Activated naive CD4-positive, alpha-beta T cell treated with anti-CD3 and anti-CD28 coated beads, Interleukin-2, amount 50 U/mL, for 72 hours (primary cell): ENCODE measurements at places on chromosomes 5 and 9.

DNA sequence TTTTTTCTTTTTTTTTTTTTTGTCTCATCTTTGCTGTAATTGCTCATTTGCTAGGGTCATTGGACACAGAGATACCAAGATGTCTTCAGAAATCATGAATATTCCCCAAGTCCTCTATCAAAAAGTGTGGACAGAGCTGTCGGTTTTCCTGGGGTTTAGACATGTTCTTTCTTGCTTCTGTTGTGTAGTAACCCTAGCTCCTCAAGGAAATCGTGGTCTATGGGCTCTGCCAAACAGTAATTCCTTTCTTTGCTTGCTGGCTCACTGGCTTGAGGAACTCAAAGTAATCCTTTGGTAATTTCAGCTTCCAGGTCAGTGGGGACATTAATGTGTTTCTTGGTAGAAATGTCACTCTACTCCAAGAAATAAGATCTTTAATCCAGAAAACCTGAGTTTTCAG lies 101.7 kb downstream of the TMC1 start:
- no peak for DNase-seq

DNA sequence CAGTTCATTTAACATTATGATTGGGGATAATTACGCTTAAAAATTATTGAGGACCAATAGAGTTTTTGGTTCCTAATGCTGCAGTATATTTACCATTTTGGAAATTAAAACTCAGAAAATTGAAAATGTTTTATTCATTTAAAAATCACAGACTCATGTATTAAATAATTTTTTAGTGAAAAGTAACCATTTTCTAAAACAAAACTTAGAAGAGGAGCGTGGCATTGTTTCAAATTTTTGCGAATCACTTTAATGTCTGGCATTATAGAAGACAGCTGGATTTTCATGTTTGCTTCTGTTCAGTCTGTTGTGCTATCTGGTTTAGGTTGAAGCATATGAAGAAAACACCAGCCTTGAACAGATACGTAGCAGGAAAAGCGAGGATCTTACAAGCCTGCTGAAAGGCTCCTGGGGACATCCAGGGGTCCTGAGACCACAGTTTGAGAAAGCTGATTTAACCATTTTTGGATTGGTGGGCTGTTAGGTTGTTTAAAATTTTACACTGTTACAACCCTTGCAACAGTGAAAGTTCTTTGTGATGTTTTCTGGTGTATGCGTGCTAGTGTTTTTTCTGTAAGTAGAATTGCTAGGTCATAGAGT lies 1.6 kb downstream of the ZFYVE16 start:
- no peak for DNase-seq

GRCh38 chr9:137007108-137007815 lies 10.9 kb upstream of the CLIC3 start:
- no peak for DNase-seq

GRCh38 chr5:43569236-43569746 lies 12.4 kb upstream of the PAIP1 start:
- no peak for DNase-seq

DNA sequence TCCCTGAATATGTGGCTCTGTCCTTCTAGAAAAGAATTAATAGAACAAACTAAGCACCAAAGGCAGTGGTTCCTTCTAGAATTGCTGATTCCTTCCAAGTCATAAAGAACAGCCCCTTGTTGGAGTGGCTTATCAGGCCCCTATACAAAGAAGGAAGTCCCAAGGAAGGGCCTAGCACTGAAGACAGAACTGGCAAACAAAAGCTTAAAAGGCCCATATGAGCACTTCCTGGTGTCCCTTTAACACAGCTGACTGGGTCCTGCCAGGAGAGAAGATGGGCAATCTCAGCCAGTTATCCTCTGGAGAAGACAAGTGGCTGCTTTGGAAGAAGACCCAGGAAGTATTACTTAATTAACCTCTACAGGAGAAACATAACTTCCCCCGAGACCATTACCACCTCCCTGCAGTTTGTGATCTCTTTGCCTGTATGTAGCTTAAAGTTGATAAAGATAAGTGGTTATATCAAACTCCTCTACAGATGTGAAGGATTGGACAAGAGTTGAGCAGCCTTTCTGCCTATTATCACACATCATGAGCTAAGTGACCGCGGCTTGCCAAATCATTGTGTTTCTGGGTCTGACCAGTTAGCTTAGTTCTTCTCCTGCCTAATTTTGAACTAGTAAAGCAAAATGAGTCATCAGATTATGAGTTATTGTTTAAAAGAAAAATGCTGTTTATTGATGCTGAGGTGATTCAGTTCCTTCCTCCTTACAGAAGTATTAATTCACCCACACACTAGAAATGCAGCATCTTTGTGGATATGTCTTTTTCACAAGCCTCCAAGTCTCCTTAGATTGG lies 13.3 kb upstream of the STING1 start:
- no peak for DNase-seq

DNA sequence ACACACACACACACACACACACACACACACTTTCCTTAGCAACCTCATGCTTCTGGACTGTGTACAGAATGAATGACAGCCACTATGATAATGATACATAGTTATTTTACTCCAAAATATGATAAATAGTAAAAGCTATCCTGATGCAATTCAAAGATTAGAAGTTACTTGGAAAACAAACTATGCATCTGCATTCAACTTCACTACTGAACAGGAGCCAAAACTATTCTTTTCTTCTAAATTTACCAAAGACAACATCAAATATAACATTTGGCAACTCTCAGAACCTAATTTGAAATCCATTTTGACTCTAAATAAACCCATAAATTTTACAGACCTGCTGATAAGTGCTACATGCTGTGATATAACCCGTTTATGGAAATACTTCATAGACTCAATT lies 33.3 kb downstream of the GLIS3 start:
- no peak for DNase-seq

DNA sequence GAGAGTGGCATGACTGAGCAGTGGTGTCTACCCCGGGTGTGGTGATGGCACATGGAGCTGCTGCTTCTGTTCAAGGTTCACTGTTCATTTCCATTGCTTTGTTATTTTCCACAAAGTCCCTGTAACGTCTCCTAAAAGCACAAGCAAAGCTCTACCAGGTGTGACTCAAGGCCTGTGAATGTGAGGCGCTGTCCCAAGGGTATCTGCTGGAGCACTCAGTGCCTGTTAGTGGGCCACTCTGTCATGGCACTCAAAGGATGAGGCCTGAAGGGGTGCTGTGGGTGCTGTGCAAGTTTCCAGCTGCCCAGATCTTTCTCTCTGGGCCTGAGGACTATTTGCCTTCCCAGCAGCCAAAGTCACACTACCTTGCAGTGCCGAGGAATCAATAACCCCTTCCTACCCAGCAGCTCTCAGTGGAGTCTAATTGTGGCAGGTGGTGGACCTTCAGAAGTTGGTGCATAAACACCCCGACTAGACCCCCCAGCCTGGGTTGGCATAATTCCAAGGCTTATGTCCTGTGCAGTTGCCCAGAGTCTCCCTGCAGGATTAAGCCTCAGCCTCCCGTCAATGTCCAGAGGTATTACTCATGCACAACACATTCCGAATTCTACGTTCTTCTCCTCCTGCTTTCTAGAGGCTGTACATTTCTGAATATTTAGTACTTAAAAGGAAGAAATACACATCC lies 17.4 kb upstream of the PTCH1 start:
- no peak for DNase-seq

DNA sequence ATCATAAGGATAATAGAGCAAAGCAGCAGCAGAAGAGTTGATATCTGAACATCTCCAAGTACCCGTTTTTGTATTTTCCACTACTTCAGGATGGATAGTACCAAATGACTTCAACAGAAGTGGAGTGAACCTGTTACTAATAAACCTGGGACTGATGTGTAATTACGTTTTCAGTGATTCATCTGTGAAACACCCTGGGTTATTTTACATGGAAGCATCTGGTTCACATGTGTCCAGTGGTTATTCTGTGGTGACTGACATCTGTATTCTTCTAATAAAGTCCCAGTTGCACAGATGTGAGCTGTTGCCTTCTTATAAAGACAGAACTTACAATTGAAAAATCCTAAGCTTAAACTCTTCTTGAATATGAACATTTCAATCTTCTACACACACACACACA lies 139.7 kb upstream of the VCAN start:
- no peak for DNase-seq

DNA sequence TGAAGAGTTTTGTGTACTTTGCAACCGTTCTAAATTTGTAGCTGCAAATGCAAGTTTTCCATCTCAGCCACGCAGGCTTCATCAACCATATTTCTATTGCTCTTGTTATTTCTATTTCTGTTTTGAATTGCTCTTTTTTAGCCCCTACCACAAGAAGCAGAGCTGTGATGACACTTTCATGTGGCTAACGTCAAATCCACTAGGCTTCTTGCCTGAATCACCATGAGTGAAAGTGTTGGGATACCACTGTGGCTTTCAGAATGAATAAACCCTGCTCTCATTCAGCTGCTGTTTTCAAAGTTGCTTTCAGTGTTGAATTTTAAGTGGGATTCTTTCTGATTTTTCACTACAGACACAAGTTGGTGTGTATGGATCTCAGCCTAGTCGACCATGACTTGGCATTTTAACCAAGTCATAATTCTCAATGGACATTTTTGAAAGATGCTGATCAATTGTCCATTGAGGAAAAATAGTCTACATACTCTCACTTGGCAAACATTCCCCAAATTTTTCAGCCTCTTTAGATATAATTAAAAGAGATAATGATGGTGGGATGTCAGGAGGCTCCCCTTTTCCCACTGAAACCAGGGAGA lies 41.0 kb upstream of the MTAP start:
- DNase-seq, result peak; percentile 54

GRCh38 chr9:105313238-105313637 lies 68.8 kb downstream of the SLC44A1 start:
- no peak for DNase-seq

GRCh38 chr9:108444400-108445358 lies 411.1 kb downstream of the ACTL7B start:
- DNase-seq, result no peak

- DNase-seq, result no peak
Measured at GRCh38 chr9:112286926-112287325, 46.5 kb downstream of the PTBP3 start.

- DNase-seq, result no peak
Measured at GRCh38 chr5:112024769-112025168, 267.8 kb upstream of the NREP start.

DNA sequence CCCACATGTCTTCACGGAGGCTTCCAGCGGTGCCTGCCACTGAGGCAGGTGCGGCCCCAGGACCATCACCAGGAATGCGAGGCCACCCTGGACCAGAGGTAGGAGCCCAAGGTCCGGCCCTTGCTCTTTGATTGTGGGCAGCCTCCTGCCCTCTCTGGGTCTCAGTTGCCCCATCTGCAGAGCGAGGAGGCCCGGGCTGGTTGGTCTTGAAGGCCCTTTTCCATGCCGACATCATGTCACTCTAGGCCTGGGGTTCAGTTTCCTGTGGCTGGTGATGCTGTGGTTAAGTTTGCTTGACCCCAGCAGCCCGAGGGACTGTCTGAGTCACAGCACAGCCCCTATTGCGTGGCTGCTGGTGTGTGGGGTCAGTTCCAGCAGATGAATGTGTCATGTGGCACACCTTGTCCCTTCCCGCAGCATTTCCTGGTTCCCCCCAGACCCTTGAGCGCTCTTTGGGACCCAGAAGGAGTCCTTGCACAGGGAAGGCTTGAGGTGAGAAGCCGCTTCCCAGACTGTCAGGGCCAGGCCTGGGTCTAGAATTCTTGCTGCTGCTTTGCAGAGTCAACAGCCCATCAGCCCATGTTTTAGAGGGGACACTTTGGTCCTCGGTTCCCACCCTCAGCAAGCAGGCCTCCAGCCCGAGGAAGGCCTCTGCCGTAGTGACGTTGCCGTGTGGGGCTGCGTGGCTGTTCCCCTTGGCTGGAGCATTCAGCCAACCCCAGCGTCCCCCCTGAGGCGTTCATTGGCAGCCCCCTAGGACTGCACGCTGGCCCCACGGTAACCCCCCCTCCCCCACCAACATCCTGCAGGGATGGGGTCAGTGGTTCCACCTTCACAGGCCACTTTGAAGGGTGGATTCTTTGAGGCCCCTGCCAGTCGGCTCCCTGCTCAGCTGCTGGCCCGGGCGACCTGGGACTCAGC lies 31.0 kb upstream of the HMCN2 start:
- DNase-seq, result no peak

DNA sequence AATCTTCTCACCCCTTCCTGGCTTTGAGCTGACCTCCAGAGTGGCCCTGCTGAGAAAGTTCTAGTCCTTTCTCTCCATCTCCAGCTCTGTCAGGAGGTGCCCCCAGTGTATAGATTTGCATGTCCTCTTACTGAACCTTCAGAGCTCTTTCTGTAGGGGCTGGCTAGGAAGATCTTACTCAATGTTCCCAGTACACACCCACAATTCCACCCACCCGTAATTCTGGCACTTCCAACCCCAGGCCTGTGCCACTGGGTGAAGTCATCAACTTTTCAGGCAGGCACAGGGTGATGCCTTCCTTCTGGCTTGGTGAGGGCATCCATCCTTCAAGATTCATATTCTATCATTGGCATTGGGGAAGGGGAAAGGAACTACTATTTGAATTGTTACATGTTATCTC lies 75.9 kb downstream of the ACER2 start:
- no peak for DNase-seq

DNA sequence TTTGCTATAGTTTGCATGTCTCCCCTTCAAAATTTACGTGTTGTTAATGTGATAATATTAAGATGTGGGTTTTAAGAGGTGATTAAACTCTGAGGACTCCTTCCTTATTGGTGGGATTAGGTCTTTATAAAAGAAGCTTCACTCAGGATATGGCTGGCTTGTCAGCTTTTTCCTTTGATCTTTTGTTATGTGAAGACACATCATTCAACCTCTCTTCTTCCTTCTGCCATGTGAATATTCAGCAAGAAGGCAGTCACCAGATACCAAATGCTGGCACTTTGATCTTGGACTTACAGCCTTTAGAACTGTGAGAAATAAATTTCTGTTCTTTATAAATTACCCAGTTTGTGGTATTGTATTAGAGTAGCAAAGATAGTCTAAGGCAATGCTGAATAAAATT lies 855.9 kb upstream of the CDH10 start:
- no peak for DNase-seq

DNA sequence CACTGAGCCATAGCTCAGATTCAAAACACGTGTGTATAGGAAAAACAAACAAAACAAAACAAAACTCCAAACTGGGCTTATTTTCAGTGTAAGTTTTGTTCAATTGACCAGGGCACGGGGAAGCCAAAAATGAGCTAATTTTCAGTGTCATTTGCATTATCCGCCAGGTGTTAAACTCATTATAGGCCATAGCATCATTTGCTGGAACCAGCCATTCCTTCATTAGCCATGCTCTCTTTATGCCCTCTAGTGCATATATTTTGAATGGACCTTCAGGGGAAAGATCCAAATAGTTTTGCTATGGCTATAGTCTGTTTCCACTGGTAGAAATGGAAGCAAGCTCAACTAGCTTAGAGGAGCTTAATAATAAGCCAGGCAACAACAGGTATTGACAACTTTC lies 1205.2 kb upstream of the DMAC1 start:
- no peak for DNase-seq

DNA sequence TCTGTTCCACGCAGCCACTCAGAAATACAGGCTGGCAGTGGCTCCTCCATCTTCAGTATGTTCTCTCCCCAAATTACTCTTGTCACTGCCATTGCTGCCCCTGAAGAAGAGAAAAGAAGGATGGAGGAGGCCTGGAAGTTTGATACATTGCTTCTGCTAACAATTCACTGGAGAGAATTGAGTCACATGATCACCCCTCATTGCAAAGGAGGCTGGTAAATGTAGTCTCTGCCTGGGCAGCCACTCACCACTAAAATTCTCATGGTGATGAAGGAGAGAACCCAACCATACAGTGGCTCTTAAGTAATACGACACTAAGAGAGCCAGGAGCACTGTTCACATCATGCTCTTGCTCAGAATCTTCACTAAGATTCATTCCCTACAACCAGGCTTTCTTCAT lies 112.0 kb downstream of the DOCK8 start:
- no peak for DNase-seq
